Renal cortex interstitium (tissue), 15 donors: ENCODE measurements at places on chromosomes 5 and 9. TPM values are rescaled to one million over a fixed set of nuclear protein-coding genes. Genes with fewer than 3 reads are reported as not detected.
A peak's percentile ranks its signal among the peaks of the same experiment; 100 is the strongest.

DNA sequence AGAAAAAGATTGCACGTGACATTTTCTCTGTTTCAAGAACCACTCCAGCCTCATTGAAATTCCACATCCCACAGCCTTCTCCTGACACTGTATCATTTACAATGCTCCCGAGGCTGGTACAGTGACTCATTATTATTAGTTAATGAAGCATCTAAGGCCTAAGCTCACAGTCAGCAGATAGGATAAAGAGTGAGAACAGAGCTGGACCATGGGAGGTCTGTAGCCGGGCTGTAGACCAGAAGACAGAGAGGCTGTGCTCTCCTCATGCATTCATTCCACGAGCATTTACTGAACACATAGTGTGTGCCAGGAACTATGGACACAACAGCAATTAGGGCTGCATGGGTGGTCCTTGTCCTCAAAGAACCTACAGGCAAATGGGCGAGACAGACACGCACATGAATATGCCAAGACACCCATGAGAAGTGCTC lies 47.3 kb upstream of the GALNT10 start:
- DNase-seq: no peak

- DNase-seq: no peak
These were observed 11.4 kb upstream of the GRIN1 start for GRCh38 chr9:137127301-137128157.

DNA sequence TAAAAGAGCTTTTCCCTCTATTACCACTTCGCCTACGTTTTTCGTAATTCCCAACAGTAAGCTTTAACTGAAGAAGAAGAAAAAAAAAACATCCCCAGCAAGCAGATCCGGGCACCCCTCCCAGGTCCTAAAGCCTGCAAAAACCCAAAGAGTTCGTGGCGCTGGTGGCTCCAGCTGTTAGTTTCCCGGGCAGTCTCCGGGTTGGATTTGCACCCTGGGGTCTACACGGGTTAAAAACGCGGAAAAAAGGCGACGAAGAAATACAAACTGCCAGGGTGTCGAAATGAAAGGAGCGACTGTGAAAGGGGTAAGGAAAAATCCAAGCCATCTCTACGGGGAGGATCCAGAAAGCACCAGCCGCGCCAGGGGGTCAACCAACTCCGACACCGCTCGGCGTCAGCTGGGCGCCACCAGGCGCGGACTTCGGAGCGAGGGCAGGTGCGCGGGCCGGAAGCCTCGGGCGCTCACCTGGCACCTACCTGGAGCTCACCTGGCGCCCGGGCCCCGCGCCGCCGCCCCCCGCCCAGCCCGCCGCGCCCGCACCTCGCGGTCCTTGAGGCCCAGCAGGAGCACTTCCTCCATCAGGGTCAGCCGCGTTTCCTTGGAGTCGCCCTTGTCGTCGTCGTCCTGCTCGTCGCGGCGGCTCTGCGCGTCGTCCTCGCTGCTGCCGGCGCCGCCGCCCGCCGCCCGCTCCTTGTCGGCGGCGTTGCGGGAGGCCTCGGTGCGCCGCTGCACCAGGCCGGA lies 680 bp downstream of the GOLPH3 start:
- DNase-seq: peak; percentile 67

- no peak for DNase-seq
These were observed 29.8 kb downstream of the PCDHAC2 start for GRCh38 chr5:140996060-140996459.

GRCh38 chr9:126205265-126205664 lies 121.4 kb upstream of the MVB12B start:
- DNase-seq: no peak

GRCh38 chr5:77129391-77129990 lies 42.4 kb upstream of the ZBED3 start:
- DNase-seq: no peak

DNA sequence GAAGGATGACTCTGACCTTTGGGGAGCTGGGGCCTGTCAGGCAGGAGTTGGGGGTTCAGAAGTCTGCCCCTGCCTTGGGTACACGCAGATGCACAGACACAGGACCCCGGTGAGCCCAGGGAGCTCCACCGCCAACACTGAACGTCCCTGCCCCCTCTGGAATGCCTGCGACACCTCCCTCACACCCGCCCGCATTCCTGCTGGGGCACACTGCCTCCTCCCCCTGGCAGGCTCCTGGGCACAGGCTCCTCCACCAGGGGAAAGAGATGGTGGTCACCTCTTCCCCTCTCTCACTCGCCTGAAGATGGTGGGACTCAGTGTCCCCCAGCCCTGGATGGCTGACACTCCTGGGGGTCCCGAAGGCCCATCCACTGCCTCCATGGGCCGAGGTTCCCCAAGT lies 12.0 kb downstream of the CRB2 start:
- no peak for DNase-seq

GRCh38 chr9:38486837-38487236 lies 62.6 kb upstream of the IGFBPL1 start:
- DNase-seq: no peak

DNA sequence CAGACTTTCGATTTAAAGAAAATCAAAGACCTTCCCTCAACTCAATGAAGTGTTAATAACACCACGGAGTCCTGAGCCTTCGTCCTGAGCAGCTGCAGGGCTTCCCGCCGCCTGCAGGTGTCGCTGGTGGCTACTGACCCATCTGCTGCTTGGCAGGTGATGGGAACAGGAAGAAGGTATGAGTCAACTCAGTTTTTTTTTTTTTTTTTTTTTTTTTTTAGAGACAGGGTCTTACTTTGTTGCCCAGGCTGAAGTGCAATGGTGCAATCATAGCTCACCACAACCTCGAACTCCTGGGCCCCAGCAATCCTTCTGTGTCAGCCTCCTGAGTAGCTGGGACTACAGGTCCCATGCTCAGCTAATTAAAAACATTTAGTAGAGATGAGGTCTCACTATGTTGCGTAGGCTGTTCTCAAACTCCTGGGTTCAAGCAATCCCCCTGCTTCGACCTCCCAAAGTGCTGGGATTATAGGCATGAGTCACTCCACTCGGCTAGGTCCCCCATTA lies 185.7 kb upstream of the IL12B start:
- DNase-seq: no peak

DNA sequence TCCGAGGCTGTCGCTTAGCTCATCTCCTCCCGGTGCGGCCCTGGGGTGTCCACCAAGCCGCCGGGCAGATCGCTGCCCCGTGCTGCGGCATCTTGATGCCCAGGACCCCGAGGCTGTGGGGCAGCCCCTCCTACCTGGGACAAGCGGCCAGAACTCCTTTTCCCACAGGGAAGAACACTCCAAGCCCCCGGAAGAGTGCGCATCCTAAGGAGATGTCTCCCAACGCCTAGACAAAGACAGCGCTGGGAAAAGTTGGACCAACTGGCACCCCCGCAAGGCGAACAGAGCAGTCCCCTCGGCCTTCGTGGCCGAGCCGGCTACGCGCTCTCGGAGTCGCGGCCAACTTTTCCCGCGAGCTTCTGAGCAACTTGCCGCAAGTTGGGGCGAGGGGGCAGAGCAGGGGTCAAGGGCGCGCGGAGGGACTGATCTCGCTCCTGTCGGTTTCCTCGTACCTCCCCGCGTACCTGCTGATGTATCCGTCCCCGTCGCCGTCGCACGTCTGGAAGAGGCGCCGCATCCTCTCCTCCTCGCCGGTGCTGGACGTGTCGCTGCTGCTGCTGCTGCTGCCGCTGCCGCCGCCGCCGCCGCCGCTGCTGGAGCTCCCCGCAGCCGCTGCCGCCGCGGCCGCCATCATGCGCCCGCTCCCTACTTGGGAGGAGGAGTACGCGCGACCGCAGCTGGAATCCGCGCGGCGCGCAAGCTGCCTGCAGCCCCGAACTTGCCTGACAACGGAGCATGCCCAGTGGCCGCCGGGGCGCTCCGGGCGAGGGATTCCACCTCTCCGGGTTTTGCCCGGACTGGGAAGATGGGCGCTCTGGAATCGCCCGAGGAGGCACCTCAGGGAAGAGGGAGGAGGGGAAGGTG lies at the start of gene MCC:
Gene MCC (minus strand): TSS at position 673 of the 864 bp plus-strand sequence.
- DNase-seq: peak; percentile 58

Gene NMUR2
- 0.19 TPM for polyA plus RNA-seq

Gene NDUFS6
- polyA plus RNA-seq: 87.5 TPM

Gene PCDHB3
- 3.9 TPM for polyA plus RNA-seq

Gene LCN6
- polyA plus RNA-seq: not detected

Gene LCN9
- polyA plus RNA-seq: not detected

Gene SPRY4
- polyA plus RNA-seq: 33.6 TPM

Gene IPPK
- polyA plus RNA-seq: 10.5 TPM

Gene PFN3
- polyA plus RNA-seq: 3.2 TPM
